ENCODE measurements at places on chromosomes 3 and 15.

- no peak for DNase-seq
Measured at GRCh38 chr3:16494814-16495431, 18.6 kb downstream of the RFTN1 start.

DNA sequence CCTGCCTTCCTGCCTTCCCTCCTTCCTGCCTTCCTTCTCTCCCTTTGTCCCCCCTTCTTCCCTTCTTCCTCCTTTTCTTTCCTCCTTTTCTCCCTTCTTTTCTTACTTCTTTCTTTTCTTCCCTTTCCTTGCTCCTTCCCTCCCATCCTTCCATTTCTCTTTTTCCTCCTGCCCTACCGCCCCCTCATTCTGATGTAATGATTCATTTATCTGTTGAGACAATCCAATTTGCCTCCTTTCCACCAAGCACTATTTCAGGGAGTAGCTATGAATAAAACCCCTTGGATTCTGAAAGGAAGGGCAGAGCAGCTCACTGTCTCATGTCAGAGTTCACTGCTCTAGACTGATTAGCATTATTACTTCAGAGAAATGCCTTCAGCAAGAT is 462.6 kb downstream of the PDCD6IP start:
- DNase-seq, result no peak

DNA sequence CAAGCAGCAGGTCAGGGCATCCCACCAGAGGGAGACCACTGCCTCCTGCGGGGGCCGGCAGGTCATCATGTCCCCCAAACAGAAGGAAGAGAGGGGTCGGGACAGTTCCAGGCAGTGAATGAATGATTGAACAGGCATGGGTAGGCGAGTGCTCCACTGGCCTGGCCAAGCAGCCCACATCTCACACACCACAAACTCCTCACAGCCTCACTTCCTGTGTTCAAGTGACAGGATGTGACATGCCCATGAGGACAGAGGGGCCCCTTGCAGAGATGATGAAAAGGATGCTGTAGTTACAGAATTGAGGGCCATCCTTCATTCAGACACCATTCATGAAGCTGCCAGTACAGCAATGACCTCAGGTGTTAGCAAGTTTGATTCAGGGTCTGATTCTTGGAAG is 3.7 kb downstream of the IQSEC1 start:
- DNase-seq, result no peak

DNA sequence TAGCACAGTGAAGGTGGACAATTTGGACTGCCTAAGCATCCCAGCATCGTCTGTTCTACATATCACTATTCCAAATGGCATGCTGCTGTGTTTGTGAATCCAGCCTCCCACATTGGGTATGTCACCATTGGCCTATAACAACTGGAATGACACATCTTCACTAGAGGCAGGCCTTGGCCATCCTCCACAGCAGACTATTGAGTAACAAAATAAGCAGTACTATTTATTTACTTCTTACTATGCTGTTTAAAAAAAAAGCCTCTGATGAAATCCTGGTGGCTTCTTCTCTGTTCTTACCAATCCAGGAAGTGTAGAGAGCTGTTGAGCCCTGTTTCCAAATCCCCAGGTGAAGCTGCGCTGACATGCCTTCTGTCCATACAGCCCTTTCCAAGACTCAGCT is 30.6 kb upstream of the CERS3 start:
- no peak for DNase-seq

DNA sequence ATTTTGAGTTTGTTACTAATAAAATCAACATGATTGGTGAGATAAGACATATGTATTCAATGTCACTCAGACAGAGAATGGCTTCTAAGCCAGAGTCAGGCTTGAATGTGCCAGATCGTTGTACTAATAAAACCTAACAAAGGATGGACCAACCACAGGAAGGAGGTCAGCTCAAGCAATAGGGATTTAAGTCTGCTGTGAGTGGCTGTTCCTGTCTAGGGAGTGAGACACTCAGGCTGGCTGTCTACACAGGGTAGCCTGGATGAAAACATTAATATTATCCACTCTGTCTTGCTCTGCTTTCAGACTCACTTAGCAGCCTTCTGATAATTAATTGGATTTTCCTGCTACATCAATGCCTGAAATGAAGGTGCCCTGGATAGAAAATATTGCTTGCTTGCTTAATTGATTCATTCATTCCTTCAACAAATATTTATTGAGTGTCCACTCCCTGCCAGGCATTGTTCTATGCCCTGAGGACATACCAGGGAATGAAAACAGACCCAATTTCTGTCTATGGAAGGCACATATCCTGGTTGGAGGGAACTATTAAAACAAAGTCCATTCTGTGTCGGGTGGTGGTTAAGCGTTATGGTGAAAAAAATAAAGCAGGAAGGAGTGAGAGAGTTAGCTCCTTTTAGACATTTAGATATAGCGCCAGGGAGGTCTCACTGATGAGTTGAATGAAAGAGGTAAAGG is 239.4 kb downstream of the CHST2 start:
- no peak for DNase-seq

- no peak for DNase-seq
Measured at GRCh38 chr3:31552103-31552502, 19.4 kb downstream of the STT3B start.

GRCh38 chr3:16329036-16329825 is 64.2 kb downstream of the OXNAD1 start:
- DNase-seq, result no peak

- no peak for DNase-seq
Measured at GRCh38 chr3:100175637-100176280, 61.5 kb upstream of the FILIP1L start.

DNA sequence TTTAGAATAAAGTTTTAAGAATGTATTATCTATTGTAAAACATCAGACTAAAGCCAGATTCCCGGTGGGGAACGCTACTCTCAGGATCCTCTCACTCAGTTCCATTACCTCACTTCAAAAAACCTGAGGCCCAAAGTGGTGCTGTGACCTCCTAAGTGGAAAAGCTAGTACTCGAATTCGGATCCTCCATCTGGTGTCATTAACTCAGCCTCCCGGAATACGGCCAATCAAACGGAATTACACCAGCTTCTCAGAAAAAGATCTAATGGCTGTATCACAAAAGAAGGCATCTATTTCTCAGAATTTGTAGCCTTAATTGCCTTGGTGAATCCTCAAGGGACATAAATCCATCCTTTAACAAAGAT is 627 bp downstream of the ACAD11 start:
- no peak for DNase-seq

DNA sequence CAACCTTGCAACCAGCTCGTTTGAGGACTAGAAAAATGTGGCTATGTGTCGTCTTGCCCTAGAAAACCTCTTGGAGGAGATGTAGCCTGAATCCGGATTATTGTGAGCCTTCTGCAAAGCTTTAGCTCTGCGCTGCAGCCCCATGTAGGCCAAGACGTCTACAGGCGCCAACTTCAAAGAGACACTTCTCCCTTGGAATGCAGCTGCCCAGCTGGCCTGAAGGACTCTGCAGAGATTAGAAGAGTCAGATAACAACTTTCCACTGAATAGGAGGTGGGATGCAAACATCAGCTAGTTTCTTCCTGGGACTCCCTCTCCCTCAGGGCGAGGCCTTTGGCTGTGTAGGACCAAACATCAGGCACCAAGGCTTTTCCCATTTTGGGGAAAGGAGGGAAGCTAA is 356.5 kb upstream of the IL12A start:
- DNase-seq, result no peak

DNA sequence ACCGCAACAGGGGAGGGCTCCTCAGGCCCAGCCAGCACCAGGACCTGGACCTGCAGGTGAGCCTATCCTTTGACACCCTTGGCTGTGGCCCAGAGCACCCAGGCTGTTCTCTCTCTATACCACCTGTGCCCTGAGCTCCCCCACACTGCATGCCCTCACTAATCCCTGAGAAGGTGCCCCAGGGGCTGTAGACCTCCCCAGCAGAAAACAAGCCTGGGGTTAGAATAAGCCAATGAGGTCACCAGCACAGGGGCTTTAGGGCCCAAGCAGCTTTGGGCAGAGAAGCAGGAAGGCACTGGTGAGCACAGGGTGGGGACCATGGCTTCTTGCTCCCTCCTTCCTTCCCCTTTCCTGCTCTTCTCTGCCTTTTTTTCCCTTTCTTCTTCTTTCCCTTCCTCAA is 10.3 kb upstream of the APEH start:
- no peak for DNase-seq

GRCh38 chr3:41893977-41894376 is 67.9 kb downstream of the ULK4 start:
- no peak for DNase-seq

DNA sequence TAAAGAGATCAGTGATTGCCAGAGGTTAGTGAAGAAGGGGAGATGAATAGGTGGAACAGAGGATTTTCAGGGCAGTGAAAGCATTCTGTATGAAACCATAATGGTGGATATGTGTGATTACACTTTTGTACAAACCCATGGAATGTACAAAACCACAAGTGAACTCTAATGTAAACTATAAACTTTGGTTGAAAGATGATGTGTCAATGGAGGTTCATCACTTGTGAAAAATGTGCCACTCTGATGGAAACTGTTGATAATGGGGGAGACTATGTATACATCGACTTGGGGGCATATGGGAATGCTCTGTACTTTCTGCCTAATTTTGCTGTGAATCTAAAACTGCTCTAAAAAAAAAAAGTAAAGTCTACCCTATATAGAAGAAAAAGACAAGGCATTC is 68.7 kb upstream of the ARHGEF3 start:
- DNase-seq, result no peak

DNA sequence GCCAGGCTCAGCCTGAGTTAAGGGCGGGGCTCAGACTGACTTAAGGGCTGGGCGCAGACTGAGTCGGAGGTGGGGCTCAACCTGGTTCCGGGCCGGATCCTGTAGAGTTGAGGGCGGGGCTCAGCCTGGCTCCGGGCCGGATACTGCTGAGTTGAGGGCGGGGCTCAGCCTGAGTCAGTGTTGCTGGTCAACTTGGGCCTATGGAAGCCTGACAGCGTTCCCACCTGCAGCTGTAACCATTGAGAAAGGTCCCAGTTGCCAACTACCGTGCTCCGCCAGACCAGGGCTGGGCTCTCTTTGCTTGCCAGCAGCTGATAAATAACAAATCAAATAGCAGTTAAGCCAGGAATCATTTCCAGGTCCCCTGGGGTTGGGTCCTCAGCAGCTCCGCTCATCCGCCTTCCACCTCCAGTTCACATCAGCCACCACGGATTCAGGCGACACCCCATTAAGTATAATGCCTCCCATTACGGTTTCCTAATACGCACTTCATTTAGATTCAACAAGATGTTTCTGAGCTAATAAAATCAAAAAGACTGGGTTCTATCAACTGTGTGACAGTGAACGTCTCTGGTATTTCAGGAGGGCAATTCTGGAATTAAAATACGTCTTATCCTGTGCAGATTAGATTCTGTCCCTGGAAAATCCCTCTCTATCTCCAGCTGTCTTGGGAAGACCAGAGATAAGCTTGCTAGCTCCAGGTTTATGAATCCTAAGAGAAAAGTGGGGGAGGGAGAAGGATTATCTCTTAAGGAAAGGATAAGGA is 7.3 kb downstream of the GRIP2 start:
- no peak for DNase-seq

DNA sequence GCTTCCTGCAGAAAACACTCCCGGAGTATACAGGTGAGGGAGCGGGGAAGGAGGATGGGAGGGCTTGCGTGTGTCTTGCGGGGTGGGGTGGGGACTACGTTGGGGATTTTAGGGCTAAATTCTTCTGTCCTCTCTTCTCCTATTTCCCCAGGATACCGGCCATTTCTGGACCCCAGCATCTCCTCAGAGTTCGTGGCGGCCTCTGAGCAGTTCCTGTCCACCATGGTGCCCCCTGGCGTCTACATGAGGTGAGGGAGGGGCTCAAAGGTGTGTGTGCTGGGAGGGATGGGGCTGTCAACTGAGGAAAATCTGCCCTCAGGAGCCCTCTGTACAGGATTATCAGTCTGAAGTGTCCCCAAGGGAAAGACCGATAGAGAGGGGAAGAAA is 6.6 kb downstream of the DUOX1 start:
- no peak for DNase-seq

GRCh38 chr15:50783411-50783810 is 17.9 kb upstream of the SPPL2A start:
- DNase-seq, result no peak

GRCh38 chr15:64828985-64829384 is 3.5 kb upstream of the PIF1 start:
- DNase-seq, result no peak

- no peak for DNase-seq
Measured at GRCh38 chr3:164851905-164852304, 226.4 kb downstream of the SI start.

GRCh38 chr3:36653095-36653494 is 111.3 kb downstream of the DCLK3 start:
- DNase-seq, result no peak

- no peak for DNase-seq
Measured at GRCh38 chr15:100501117-100501516, 27.6 kb downstream of the CERS3 start.

DNA sequence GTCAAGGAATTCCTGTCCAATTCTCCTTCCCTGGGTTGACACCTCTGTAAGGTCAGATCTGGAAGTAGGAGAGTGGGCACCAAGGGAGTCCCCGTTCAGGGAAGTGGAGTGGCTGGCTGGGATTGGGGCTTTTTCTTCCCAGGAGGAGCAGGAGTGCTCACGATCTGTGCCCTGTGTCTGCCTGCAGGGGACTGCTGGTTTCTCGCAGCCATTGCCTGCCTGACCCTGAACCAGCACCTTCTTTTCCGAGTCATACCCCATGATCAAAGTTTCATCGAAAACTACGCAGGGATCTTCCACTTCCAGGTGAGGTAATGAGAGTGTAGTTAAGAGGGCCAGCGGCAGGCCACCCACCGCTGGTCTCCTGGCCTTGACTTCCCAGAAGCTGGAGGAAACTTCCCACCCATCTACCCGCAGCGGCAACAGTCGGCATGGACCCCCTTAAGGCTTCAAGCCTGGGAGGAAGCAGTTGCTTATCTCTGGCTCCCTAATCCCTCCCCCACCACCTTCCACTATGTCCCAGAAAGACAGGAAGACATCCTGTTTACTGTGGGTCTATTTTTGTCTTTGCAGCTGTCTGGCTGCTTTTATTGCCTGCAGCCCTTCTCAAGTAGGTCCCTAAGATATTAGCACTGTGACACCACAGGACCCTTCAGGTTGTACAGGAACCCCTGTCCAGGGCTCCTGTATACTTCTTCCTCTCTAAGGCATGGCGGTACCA is 26.8 kb downstream of the CAPN3 start:
- DNase-seq, result no peak

- no peak for DNase-seq
Measured at GRCh38 chr3:134621854-134622253, 29.0 kb downstream of the KY start.

GRCh38 chr3:189267981-189268613 is 96.3 kb downstream of the TPRG1 start:
- no peak for DNase-seq

DNA sequence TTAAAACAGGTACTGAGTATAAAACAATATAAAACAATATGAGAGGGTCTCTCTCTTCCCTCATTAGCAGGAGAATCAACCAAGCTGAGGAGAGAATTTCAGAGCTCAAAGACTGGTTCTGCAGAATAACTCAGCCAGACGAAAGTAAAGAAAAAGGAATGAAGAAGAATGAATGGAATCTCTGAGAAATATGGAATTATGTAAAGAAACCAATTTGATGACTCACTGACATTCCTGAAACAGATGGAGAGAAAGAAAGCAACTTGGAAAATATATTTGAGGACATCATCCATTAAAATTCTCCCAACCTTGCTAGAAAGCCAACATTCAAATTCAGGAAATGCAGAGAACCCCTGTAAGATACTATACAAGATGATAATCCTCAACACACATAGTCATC is 630.9 kb downstream of the PYDC2 start:
- no peak for DNase-seq
